Activated CD4-positive, alpha-beta memory T cell treated with anti-CD3 and anti-CD28 coated beads, Interleukin-2, amount 10 ng/mL, durations not matched to agents 7 days and 5 days (primary cell): ENCODE measurements at places on chromosomes 4 and X. TPM values are rescaled to one million over a fixed set of nuclear protein-coding genes. Genes with fewer than 3 reads are reported as not detected.

TXK gene
- total RNA-seq = 18.5 TPM

CFP gene
- total RNA-seq = 18.6 TPM

- DNase-seq = no peak
Observed at GRCh38 chr4:35189988-35190613, 1054.2 kb downstream of the ARAP2 start.

GRCh38 chrX:35842674-35843073, 44.5 kb downstream of the MAGEB16 start:
- DNase-seq = no peak

DNA sequence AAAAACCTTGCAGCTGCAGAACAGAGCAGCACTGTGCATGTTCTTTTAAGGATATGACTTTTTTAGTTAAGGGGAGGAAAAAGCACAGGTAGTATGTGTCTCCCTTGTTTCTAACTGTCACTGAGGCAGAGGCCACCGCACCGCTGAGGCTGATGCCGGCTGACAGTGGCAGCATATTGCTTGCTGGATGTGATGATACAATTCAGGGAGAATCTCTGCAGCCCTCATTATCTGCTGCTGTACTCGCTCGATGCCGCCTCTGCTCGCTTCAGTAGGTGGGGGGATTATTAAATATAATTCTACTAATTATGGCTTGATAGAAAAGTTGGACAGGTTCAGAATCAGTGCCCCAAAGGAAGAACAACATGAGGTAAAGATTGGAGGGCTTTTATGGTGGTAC, 378.8 kb upstream of the NOCT start:
- DNase-seq = no peak
